ENCODE measurements at places on chromosomes 4 and X.

DNA sequence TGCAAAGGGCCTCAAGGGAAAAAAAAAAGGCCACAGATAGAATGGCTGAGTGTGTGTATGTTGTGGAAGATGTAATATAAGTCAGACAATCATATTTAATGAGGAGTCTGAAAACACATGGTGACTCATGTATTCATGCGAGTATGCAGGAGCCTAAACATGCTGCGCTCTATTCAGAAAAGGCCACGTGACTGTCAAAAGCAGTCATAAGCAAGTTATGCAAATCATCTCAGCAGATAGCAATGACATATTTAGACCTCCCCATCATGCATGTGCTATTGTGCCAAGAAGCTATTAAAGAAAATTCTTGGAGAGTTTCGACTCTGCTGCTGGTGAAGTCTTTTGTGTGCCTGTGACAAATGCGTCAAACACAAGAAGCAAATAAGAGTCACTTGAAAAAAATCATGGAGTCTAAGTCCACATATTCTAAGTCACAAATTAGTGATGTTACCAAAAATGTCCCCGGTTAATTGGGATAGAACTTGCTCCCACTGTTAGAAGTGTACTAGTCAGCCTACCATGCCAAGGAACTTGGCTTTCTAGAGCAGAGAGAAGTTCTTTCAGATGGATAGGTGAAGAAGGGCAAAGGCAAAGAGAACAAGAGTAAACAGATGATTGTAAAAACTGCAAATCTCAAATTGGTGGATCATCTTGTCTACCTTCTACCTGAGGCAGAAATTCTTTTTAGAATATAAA is 5.0 kb downstream of the LNX1 start:
- no peak for DNase-seq

- no peak for DNase-seq
Measured at GRCh38 chr4:37990731-37991245, 30.6 kb downstream of the PTTG2 start.

GRCh38 chr4:183038436-183038835 is 60.6 kb upstream of the WWC2 start:
- DNase-seq = no peak

- DNase-seq = no peak
Measured at GRCh38 chr4:48781968-48782367, 1.9 kb upstream of the FRYL start.

- DNase-seq = no peak
Measured at GRCh38 chr4:93749292-93749761, 79.2 kb upstream of the ATOH1 start.

- DNase-seq = peak; percentile 67
Measured at GRCh38 chrX:123424546-123424945, 240.5 kb downstream of the GRIA3 start.

GRCh38 chrX:71573590-71573989 is 4.6 kb upstream of the GCNA start:
- no peak for DNase-seq

DNA sequence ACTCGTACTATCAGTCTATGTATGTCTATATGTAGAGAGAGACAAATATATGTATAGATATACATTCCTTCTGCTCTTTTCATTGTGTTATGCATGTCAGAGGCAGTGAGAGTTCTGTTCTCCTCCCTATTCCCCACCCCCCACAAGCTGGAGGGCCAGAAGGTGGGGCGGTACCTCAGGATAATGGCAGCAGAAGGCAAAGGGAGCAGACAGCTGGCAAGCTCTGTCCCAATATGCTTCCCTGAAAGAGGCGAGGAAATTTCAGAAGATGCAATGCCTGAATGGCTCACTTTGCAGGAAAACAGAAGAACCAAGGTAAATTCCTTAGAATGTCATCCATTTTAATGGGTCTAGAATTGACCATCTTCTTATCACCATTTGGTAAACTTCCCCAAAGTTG is 114.4 kb downstream of the NAA11 start:
- peak; percentile 1 for DNase-seq

DNA sequence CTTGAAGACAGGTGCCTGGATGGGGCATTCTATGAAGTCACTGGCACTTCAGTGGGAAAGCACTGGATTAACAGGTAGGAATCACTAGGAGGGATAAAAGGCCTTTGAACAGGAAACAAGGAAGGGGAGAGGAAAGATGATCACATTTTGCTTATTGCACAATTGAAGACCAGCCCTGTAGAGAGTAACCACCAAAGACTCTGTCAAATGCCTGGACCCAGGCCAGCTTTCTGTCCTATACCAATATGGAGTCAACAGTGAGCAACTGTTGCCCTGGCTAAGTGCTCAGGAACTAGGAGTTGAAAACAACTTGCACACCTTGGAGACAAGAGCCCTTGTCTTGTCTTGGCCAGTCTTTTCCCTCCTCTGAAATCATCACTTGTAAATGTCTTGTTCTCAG is 14.1 kb upstream of the RTL3 start:
- DNase-seq = no peak

- DNase-seq = no peak
Measured at GRCh38 chr4:150327262-150327780, 249.1 kb downstream of the DCLK2 start.

GRCh38 chr4:68691186-68691585 is 20.7 kb upstream of the UGT2B15 start:
- DNase-seq = no peak

DNA sequence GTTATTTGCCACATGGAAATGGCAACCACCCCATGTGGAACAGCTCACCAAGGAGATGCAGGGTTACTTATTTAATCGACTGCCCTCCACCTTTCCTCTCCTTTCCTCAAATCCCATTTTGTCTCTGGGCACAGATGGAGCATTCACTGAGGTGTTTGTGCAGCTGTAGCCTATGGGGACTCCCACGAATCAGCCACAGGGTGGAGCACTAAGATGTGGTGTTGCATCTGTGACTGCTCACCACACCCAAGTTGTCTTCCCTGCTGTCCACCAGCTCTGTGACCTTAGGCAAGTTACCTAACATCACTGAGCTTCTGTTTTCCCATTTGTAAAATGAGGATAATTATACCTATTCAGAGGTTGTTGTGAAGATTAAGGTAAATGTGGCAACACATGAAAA is 252.4 kb upstream of the CPEB2 start:
- DNase-seq = no peak

DNA sequence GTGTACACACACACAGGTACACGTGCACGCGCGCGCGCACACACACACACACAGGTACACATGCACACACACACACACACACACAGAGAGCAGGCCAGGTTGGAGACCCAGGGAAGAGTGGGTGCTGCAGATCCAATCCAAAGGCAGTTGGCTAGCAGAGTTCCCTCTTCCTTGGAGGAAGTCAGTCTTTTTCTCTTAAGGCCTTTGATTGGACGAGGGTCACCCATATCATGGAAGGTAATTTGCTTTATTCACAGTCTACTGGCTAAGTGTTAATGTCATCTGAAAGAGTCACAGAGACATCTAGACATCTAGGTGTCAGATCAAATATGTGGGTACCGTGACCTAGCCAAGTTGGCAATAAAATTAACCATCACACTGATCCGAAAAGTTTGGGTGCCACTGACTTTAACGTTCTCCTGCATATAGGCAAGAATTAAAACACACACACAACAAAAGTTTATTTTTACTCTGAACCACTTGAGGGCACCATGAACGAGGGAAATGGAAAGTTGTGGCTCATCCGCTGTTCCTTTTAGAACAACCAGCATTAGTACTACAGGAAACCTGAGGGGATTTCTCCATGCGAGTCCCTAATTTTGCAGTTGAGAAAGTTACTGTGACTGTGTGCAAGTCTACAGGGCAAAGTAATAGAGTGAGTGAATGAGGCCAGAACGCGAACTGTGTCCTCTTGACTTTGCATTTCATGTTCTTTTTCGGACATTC is 66.0 kb upstream of the STOX2 start:
- DNase-seq = no peak

DNA sequence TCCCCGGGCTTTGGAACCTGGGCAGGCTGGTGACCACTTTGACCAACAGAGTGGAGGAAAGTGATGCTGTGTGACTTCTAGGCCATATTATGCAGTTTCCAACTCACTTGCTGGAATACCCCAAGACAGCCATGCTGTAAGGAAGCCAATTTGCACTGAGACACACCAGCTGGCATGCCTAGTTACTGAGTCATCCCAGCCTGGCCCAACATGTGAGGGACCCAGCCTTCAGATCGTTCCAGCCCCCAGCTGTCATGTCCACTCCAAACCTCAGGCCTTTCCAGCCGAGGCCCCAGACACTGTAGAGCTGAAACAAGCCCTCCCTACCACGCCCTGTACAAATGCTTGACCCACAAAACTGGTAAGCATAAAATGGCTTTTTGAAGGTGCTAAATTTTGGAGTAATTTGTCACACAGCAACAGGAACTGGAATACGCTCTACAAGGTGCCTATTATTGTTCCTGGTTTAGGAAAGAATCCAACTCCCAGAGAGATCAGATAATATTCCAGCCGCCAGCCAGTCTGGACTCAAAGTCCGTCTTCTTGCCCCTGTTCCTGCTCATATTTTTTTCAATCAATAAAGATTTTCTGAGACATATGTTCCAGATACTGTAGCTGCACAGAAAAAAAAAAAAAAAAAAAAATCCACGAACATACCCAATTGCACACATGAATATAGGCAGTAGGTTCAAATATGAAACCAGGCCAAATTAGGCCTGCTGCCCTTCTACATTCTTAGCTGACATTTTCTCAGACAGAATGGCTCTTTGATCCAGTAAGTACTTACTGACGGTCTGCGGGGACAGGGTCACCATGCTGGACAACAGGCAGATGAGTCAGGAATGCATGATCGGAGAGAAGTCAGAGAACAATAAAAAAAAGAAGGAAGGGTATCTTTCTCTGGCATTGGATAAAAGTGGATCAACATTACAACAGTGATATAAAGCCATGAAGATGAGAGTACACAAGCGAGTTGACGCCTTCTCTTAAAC is 35.1 kb downstream of the SH3KBP1 start:
- no peak for DNase-seq

DNA sequence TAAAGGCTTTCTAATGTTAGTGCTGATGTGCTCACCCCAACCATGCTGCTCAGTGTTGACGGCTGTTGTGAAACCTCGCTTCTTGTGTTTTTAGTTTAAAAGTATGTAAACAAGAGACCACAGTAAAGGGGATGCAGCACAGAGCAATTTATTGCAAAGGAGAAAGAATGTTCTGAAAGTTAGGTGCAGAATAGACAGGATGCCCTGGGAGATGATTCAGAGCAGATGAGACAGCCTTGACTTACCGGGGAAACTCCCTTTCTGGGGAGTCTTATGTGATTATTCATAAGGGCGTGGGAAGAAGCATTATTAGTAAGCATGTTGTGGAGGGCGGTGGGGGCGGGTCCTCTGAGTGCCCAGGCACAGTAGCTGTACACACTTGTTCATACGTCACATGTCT is 47.7 kb downstream of the EVC start:
- no peak for DNase-seq

DNA sequence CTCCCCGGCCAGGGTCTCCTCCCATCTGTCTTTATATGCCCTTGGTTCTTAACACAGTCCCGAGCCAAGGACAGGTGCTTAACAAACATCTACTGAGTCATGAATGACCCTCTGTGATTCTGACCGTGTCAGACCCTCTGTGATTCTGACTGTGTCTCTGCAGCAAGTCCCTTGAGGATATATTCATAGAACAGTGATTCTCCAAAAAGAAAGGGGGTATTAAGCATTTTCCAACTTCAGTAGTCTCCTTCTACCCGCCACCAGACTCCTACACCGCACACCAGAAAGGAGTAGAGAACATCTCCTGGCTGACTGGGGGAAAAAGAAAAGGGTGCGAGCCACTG is 13.6 kb downstream of the ACSL1 start:
- no peak for DNase-seq

DNA sequence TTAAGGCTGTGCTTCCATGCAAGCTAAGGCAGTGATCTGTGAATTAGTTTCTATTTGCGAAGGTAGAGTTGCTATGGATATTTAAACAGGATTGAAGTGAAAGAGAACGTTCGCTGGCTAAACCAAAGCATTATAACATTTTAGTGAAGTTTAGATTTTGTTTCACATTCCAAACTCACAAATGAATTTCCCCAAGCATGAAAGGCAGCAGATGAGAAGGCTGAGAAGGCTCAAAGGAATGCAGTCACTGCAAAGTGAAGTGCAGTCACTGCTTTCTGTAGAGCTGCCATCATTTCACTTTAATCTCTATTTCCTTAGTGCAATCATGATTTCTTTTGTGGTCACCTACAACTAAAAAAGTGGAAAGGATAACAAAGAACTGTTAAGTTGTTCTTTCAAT is 334.7 kb upstream of the NR3C2 start:
- DNase-seq = no peak

DNA sequence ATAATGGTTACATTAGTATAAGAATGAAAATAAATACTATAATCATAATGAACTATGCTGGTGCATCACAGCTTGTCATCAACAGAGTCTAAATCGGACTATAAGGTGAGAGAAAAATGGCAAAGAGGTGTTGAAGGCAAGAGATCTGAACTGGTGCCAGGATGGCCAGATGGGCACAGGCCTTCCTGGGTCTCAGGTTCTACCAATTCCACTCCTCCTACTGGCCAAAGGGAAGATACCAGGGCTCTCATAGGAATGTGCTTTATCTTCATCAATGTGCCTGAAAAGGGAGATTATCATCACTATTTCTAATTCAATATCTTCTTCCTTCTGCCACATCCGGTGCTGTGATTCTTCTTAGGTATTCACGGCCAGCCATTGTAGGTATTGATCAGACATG is 107.6 kb downstream of the GASK1B start:
- DNase-seq = no peak

DNA sequence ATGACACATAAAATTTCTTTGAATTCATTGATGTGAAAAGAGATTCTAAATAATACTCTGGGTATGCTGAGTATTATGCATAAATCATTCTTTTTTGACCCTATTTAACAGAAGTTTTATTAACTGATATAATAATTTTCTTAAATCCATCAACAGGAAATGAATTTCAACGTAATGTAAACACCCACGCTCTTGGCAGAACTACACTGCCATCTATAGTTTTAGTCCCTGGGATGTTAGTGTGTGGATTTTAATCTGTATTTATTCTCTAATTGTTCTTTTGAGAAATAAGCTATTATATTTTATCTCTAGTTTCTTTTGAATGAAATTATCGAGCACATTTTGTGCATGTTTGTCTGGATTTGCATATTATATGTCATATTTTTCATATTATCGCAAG is 666.8 kb upstream of the NDST4 start:
- DNase-seq = no peak

GRCh38 chrX:56029188-56029587 is 203.0 kb upstream of the KLF8 start:
- no peak for DNase-seq

GRCh38 chr4:35506161-35506560 is 738.2 kb downstream of the ARAP2 start:
- no peak for DNase-seq

GRCh38 chr4:31667686-31668085 is 947.5 kb downstream of the PCDH7 start:
- DNase-seq = no peak

GRCh38 chr4:57442831-57443291 is 332.7 kb upstream of the IGFBP7 start:
- peak; percentile 63 for DNase-seq

- no peak for DNase-seq
Measured at GRCh38 chr4:134337574-134337973, 136.0 kb upstream of the PABPC4L start.
